ENCODE measurements at places on chromosomes 2 and 18. TPM values are rescaled to one million over a fixed set of nuclear protein-coding genes. Genes with fewer than 3 reads are reported as not detected.

DNA sequence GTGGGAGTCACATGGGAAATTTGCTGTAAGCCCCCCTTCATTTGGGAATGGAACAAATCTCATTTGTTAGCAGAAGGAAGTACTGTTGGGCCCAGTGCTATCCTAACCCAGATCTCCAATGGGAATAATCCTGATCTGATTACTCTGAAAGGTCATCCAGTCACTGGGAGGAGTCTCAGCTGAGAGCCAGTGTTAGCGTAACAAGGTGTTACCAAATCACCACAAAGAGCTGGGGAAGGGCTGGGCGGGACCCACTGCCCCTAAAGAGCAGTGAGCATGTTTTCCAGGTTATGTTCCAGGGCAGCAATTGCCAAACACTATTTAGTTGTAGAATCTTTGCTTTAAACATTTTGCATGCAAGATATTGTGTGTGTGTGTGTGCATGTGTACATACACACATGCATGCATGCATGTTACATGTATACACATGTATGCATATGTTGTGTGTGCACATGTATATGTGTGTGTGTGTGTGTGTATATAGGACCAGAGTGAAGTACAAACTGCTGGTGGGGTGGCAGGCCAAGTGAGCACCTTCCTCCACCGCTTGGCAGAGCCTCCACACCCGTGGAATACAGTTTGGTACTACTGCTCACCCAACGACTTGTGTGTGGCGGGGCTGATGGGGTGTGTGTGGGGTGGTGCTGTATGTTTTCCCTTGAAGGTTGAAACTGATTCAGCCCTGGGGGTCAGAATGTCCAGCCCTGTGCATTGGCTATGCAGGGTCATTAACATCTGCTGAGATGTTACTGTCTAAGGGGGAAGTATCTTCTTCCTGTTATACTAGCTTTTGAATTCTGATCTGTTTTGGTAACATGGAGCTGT lies 15.2 kb downstream of the INPP5D start:
- no peaks in the 10 kb centered on the region for H3K27me3 ChIP-seq
- no peak for DNase-seq
- peaks cover 39% of the 10 kb centered on the region for H3K4me1 ChIP-seq
- no peak overlapping the region for H3K27ac ChIP-seq

- no peak overlapping the region for H3K4me3 ChIP-seq
- no peak for DNase-seq
- H3K4me1 ChIP-seq = peaks cover 42% of the 10 kb centered on the region
- no peak overlapping the region for H3K27ac ChIP-seq
Measured at GRCh38 chr18:3581890-3582289, 131.9 kb downstream of the TGIF1 start.

- no peak overlapping the region for H3K27ac ChIP-seq
- peaks cover 9% of the 10 kb centered on the region for H3K27me3 ChIP-seq
- H3K4me1 ChIP-seq = no peaks in the 10 kb centered on the region
- no peak for DNase-seq
- no peaks in the 10 kb centered on the region for H3K36me3 ChIP-seq
Measured at GRCh38 chr2:166610913-166611305, 116.9 kb upstream of the SCN7A start.

Gene TSPYL6
- not detected for total RNA-seq

Gene TMEM178A
- 0.48 TPM for total RNA-seq

Gene HRH4
- total RNA-seq = 0.65 TPM
